ENCODE measurements at places on chromosomes 2 and 18.

GRCh38 chr18:8610459-8610851 is 1.2 kb downstream of the RAB12 start:
- DNase-seq: peak; percentile 36

GRCh38 chr2:180101846-180102245 is 94.7 kb upstream of the CWC22 start:
- no peak for DNase-seq

- DNase-seq: peak; percentile 40
Observed at GRCh38 chr2:196263181-196263747, 91.9 kb upstream of the STK17B start.

DNA sequence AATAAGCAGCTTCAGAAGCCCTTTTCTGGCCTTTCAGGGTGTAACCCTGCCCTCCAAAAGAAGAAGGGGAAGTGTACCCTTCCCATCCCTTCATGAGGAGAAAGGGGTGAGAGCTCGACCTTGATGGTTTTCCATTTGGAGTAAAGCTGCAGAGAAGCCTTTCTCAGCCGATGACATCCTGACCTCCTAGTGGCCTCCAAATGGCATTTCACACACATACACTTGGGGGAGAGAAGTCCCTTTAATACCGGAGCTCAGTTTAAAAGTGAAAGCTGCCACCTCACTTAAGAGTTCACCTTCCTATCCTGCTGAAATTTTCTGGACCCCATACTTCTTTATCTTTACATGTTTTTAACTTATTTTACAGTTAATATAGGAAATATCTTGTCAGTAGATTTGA is 716.7 kb downstream of the DCDC2C start:
- DNase-seq: no peak

GRCh38 chr2:127637725-127638252 is 8.2 kb upstream of the GPR17 start:
- DNase-seq: no peak

GRCh38 chr18:27449104-27449503 is 264.0 kb upstream of the CHST9 start:
- DNase-seq: no peak

- no peak for DNase-seq
Observed at GRCh38 chr2:180004731-180005130, 2.4 kb downstream of the CWC22 start.

- no peak for DNase-seq
Observed at GRCh38 chr2:231701456-231702373, 6.6 kb upstream of the PTMA start.

GRCh38 chr2:41400088-41400665 is 647.6 kb upstream of the PKDCC start:
- peak; percentile 56 for DNase-seq

DNA sequence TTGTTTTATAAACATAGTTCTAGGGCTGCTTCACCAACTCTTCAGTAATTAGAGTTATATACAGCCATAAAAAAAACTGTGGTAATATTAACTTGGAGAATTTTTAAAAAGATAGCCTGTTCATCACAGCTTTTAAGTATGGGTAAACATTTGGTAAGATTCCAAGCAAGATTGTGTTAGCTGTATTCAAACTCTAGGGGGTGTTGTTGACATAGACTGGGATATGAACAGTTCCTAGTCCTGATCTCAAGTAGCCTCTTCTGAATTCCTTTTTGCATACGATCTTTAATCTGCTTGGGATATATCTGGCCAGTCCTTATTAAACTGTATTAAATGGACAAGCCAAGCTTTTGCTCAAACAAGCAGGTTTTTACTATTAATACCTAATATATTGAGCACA is 13.4 kb downstream of the NOP58 start:
- DNase-seq: no peak

- no peak for DNase-seq
Observed at GRCh38 chr18:5395860-5396448, 100.4 kb upstream of the ZBTB14 start.

GRCh38 chr2:71800106-71800809 is 346.9 kb downstream of the DYSF start:
- DNase-seq: no peak

- no peak for DNase-seq
Observed at GRCh38 chr2:12304564-12305171, 412.1 kb upstream of the TRIB2 start.

- DNase-seq: peak; percentile 32
Observed at GRCh38 chr2:206989311-206989710, 50.0 kb downstream of the CPO start.

GRCh38 chr2:36235882-36236281 is 119.7 kb upstream of the CRIM1 start:
- no peak for DNase-seq

All from NCI-H146 (cell line).